Stimulated activated CD8-positive, alpha-beta memory T cell treated with anti-CD3 and anti-CD28 coated beads, Interleukin-2, amount 100 ng/mL, for 1 hour (primary cell): ENCODE measurements at places on chromosomes 2 and 18.

DNA sequence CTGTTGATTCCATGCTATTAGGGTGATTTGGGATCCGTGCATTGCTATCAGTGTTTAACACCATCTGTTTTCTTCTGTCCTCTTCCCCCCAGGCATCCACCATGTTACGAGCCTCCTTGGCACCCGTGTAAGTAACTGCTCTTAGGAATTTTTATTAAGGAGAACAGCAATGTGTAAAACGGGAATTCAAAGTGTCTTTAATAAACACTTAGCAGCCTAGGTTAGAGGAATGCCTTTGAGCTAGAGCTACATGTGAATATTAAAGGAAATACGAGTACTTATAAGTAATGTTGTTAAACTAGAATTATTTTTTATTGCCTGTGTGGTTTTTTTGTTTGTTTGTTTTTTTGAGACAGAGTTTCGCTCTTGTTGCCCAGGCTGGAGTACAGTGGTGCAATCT is 58.1 kb downstream of the ARMC9 start:
- DNase-seq: no peak

GRCh38 chr2:178485356-178485755 is 5.1 kb downstream of the PLEKHA3 start:
- DNase-seq: no peak

GRCh38 chr2:10297959-10298531 is 4.7 kb upstream of the HPCAL1 start:
- DNase-seq: peak; percentile 49

GRCh38 chr2:67318993-67319481 is 78.1 kb upstream of the ETAA1 start:
- DNase-seq: no peak

GRCh38 chr2:163800951-163801381 is 65.2 kb upstream of the FIGN start:
- no peak for DNase-seq

DNA sequence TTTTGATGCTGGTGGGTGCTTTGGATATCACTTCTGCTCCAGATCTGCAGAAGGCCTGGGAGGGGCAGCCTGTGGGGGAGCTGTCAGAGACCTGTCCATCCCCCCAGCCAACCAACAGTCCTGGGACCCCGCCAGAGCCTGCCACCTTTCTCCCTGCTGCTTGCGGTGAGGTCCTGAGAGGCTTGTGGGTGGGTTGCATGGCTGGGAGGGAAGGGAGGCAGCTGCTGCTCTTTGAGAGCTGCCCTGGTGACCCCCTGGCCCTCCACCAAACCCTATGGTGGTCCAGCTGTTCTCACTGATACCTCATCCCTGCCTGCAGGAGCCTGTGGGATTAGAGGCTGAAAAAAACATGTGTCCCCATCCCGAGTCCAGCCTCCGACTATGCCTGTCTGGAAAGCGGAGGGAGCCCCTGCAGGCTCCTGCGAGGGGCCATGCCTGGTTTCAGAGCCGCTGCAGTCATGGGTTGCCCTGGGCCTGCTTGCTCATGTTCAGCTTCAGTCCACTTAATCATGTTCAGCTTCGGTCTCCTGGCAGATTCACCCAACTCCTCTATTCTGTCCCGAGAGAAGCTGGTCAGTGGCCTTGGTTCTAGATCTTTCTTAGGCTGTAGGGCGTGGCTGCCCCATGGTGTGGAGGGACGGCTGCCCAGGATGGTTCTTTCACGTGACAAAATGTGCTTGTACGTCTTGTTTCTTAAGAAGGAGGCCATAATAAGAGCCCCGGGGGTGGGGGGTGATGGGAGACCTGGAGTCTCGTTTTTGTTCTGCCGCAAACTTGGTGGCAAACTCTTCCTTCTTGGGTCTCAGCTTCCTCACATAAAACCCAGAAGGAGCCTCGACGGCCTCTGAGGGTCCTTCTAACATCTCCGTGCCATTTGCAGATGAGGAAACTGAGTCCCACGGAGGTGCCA is 98.5 kb downstream of the CTIF start:
- DNase-seq: no peak

- DNase-seq: no peak
These were observed 31.2 kb downstream of the GLS start for GRCh38 chr2:190911813-190912212.

GRCh38 chr2:216768908-216769411 is 73.6 kb upstream of the IGFBP5 start:
- no peak for DNase-seq

DNA sequence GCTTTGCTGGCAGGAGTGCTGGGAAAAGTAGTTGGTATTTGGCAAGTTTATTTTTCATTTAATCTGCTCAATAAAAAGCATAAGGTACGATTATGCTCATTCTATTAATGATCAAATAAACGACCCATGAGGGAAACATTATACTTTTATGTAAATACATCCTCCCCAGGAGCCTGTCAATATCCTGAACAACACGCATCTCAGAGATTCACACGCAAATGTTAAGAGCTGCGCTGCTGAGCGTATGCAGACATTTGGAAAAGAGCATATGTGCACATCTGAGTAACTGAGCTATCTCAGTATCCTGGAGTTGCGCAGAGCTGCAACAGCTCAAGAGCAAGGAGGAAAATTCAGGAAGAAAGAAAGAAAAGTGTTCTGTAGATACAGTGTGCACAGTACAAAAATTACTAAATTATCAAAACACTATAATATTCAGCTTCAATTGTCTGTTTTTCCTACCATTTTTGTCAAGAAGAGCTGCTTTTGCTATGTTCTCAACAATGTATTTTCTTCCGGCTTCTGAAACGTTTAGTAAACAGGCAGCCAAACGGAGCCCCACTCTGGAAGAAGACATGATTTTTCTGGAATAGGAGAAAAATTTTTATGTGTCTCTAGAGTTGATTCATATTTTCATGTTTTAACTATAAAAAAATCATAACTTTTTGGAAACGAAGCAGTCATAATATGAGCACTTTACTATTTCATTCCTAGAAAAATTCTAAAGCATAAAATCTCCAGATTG is 2.4 kb downstream of the FTCDNL1 start:
- DNase-seq: no peak

GRCh38 chr18:2994603-2995432 is 18.1 kb downstream of the LPIN2 start:
- DNase-seq: peak; percentile 35

DNA sequence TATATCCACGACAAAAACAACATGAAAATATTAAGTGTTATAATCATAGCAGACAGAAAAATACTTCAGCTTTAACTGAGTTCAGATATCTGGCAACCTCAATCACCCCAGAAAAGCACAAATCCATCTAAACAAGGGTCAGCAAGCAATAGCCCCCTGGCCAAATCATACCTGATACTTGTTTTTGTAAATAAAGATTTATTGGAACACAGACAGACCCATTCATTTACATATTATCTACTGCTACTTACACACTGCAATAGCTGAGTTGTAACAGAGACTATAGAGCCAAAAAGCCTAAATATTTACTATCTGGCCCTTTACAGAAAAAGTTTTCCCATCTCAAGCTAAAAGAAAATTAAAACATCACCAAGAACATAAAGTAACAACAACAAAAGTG is 12.8 kb downstream of the FARSB start:
- no peak for DNase-seq

GRCh38 chr18:58806826-58807714 is 57.6 kb upstream of the ZNF532 start:
- no peak for DNase-seq

GRCh38 chr2:3199627-3200345 is 177.8 kb downstream of the EIPR1 start:
- DNase-seq: no peak

DNA sequence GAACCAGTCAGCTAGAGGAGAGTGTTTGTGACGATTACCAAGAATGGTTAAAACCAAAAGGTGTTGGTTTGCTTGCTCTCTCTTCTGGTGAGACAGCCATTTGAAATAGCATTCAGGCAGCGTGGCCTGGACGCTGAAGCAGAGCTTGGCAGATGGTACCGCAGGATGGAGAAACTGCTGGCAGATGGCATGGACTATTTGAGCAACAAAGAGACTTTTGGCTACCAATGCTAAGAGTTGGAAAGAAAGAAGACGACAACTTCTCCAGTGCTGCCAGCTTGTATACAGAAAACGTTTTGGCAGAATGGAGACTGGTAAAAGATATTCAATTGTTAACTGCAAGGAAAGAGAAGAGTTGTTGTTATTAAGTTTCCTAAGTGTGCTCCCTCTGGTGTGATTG is 315.0 kb downstream of the PARD3B start:
- DNase-seq: no peak

DNA sequence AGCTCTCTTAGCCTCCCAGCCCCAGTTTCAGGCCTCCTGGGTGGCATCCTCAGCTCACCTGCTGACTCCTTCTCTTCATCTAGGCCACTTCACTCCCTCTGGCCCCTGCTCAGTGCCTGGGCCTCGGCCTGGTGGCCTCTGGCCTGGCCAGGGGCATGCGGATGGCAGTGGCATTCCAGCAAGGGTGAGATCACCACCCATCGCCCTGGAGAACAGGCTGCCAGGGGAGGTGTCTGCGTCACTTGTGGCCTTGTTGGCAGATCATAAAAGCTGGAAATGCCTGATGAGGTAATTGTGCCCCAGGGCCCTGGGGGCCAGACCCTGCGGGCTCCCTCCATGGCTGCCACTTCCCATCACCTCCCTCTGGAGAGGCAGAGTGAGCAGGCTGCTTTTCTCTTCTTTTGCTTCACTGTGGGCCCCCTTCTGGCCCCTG is 72.5 kb upstream of the SMAD2 start:
- no peak for DNase-seq

GRCh38 chr2:129742415-129743180 is 236.9 kb upstream of the RAB6C start:
- no peak for DNase-seq

DNA sequence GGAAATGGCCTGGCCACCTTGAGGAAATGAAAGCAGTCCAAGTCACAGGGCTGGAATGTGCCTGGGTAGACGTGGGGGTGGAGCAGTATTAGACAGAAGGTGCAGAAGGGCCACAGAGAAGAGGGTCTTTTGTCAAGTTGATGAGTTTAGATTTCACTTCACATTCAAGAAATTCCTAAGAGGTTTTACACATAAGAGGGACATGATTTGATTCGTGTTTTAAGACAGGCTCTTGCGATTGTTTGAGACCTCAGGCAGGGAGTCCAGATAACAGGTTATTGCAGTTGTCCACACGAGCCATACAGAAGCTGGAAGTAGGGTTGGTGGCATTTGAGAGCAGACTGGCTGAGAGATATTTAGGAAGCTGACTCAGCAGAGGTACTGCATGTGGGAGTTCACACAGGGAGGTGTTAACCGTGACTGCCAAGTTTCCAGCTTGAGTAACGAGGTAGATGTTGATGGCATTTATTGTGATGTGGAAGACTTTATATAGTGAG is 64.6 kb downstream of the NEB start:
- DNase-seq: no peak

- no peak for DNase-seq
These were observed 153.2 kb upstream of the MYT1L start for GRCh38 chr2:2484301-2484700.

GRCh38 chr18:46767217-46767616 is 10.4 kb upstream of the ST8SIA5 start:
- DNase-seq: no peak

GRCh38 chr2:145985517-145985916 is 1465.6 kb upstream of the ZEB2 start:
- DNase-seq: no peak

GRCh38 chr2:47784352-47784851 is 1.5 kb downstream of the MSH6 start:
- no peak for DNase-seq

DNA sequence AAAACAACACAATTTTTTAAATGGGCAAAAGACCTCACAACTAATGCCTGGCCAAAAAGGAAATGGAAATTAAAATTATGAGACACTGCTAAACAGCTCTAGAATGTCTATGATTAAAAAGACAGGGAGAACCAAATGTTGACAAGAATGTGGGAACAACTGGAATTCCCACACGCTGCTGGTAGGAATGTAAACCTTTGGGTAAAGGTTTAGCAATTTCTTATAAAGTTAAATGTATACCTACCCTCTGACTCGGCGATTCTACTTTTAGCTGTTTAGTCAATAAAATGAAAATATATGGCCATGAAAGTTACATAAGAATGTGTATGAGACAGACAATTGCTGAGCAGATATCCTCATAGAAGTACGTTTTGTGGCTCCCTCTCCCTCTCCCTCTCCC is 60.9 kb downstream of the ATF2 start:
- no peak for DNase-seq

DNA sequence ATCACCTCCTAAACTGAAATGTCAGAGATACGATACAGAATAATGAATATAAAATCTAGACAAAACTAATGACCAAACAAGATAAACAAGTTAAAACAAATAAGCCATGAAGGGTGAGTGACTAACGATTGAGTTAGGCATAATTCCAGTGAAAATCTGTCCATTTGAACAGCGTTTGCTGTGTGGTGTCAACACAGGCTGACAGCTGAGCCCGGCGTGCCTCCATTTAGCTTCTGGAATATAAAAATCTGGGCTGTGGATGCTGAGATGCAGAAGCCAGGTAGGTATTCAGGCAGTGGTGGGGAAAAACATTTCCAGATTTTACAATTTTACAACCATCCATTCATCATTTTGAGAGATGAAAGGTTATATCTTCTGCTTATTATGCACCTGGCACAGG is 2041.4 kb upstream of the CELF4 start:
- DNase-seq: no peak

DNA sequence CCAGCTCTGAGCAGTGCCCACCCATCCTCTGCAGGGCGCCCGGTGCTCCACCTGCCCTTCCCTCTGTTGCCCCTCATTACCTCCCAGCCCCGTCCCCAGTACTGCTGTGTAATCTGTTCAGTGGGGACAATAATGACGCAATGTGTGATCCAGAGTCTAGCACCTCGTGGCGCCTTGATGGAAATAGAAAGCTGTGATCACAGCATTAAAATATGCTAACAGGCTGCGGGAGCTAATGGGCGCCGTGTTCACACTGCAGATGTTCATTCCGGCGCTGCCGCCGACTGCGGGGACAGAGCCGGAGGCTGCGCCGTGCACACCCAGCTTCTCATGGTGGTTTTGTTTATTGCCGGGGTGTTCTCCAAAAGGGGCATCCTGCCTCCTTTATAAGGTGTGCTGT is 235.2 kb downstream of the LDLRAD4 start:
- DNase-seq: no peak

DNA sequence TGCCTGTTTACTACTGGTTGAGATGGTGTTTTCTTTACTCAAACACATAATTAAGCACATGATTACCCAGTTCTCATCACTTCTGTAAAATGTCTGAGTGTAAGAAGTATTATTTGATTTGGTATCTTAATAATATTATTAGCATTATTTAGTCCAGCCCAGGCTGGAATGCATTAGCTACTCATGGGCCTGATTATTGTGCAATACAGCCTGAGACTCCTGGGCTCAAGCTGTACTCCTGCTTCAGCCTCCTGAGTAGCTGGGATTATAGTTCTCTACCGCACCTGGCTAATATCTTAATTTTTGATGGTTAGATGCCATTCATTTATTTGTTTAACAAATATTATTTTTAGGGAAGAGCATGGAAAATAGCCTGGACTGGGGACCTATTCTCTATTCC is 197.6 kb upstream of the MC4R start:
- no peak for DNase-seq

- no peak for DNase-seq
These were observed 111.4 kb upstream of the GLS start for GRCh38 chr2:190769258-190769657.
